ENCODE measurements at places on chromosomes 7 and 10. TPM values are rescaled to one million over a fixed set of nuclear protein-coding genes. Genes with fewer than 3 reads are reported as not detected.

DNA sequence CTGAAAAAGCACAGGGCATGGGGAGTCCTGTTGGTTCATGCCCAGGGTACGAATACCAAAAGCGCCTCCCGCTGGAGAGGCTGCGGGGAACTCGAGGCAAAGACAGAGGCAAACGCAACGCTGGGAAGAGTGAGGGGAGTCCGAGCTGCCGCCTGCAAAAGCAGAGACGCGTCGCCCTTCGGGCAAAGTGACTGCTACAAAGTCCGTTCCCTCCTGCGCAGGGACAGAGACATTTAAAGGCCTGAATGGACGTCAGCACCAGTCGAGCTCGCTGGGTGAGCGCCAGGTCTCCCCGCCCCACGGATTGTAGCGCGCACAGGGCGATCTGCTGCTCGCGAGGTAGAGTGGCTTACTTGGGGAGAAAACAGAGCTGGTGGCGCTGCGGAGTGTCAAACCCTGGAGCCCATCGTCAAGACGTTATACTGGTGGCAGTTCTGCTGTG lies 732.8 kb downstream of the ZWINT start:
- no peak for DNase-seq

- DNase-seq = no peak
These were observed 405.7 kb downstream of the INHBA start for GRCh38 chr7:41297166-41297565.

DNA sequence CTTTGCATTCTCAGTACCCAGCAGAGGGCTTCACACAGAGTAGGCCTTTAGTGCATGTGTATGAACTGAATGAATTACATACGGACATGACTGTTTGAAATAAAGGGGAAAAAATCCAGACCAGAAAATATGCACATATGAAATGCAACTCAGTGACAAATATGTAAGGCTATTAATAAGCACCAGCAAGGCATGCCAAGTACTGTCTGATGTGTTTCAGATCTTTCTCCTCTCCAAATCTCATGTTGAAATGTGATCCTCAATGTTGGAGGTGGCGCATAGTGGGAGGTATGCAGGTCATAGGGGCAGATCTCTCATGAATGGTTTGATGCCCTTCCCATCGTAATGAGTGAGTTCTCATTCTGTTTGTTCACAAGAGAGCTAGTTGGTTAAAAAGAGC lies 87.3 kb upstream of the TOMM7 start:
- no peak for DNase-seq

- no peak for DNase-seq
These were observed 20.8 kb downstream of the LDB3 start for GRCh38 chr10:86689146-86689545.

- DNase-seq = no peak
These were observed 79.5 kb downstream of the PARP12 start for GRCh38 chr7:139982927-139983920.

- DNase-seq = no peak
These were observed 40.6 kb downstream of the NOD1 start for GRCh38 chr7:30437823-30438574.

- no peak for DNase-seq
These were observed 35.1 kb downstream of the ZNF438 start for GRCh38 chr10:30996481-30997005.

DNA sequence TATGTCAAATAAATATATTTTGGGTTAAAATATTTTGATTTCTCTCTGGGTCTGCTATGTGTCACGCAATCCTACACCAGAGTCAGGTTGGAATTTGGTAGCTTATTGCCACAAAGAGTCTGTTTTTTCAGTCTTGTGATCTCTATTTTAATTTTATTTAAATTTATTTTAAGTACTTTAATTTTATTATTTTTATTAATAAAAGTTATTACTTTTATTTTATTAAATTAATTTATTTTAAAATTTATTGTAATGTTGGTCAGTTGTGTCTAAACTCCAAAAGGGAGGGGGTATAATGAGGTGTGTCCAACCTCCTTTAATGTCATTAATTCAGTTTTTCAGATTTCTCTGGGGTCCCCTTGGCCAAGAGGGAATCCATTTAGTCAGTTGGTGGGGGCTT lies 42.8 kb upstream of the RAB18 start:
- DNase-seq = no peak

- no peak for DNase-seq
These were observed 21.6 kb downstream of the RBM28 start for GRCh38 chr7:128322040-128322643.

GBX1 gene
- 0.41 TPM for total RNA-seq

RPEL1 gene
- total RNA-seq = not detected

INSYN2A gene
- total RNA-seq = not detected

Measured in uterus (tissue), 4 donors.